T-helper 2 cell (primary cell): ENCODE measurements at places on chromosomes 11 and 22.

GRCh38 chr11:46389450-46390330 lies 1.9 kb downstream of the CHRM4 start:
- DNase-seq, result no peak

DNA sequence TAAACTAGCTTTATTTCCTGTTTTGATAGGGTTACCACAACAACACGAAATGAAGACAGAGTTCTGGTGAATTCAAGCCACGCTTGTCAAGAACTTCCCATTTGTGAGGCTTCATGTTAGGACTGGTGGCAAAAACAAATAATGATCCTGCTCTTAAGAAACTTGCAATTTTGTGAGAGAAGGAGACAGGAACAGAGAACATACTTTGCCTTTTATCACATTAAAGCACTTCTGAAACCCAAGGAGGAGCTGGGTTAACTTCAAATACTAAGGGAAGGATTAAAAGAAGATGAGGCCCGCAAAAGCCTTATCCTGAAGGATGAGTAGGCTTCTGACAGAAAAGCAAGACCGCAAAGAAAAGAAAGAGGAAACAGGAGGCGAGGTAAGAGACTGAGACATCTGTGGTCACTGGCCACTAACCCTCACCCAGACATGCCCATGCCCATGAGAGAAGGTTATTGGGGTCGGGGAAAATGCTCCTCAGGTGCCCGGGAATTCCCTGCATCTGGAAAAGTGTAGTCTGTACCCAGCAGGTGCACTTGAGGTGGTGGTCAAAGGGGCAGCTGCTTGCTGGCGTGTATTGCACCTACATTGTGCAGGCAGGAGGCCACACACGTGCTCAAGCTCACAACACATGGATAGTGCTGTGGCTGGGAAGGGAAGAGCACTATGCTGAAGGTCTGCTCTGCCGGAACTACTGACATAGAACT lies 50.5 kb downstream of the MAPK1 start:
- DNase-seq, result no peak

DNA sequence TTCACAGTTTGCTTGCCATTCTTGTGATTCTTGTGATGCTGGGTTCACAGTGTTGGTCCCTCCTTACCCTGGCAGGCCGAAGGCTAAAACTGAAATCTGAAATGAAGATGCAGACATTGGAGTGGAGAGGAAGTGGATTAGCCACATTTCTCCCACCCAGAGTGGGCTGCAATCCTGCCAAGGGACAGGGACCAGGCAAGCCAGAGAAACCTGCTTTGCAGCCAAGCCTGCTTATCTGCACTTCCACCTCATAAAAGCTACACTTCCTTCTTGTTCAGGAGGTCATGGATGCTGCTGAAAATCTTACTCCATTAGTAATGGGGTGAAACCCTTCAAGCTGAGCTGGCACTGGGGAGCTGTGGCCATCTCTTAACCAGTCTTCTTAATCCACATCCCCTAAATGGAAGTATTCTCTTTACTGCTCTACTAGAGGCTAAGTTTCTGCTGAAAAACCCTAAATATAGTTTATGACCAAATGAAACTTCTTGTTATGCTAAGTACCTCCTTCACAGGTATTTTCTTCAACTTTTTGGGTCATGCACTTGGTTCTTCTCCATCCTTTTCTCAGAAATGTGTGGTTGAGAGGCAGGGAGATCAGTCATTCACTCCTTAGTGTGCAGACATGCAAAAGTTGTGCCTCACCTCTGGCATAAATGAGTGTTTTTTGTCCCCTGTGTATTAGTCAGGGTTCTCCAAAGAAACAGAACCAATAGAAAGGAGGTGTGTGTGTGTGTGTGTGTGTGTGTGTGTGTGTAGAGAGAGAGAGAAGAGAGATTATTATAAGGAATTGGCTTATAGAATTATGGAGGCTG lies 133.9 kb upstream of the BMAL1 start:
- DNase-seq, result no peak

- no peak for DNase-seq
Measured at GRCh38 chr11:116397602-116398084, 375.1 kb downstream of the BUD13 start.

DNA sequence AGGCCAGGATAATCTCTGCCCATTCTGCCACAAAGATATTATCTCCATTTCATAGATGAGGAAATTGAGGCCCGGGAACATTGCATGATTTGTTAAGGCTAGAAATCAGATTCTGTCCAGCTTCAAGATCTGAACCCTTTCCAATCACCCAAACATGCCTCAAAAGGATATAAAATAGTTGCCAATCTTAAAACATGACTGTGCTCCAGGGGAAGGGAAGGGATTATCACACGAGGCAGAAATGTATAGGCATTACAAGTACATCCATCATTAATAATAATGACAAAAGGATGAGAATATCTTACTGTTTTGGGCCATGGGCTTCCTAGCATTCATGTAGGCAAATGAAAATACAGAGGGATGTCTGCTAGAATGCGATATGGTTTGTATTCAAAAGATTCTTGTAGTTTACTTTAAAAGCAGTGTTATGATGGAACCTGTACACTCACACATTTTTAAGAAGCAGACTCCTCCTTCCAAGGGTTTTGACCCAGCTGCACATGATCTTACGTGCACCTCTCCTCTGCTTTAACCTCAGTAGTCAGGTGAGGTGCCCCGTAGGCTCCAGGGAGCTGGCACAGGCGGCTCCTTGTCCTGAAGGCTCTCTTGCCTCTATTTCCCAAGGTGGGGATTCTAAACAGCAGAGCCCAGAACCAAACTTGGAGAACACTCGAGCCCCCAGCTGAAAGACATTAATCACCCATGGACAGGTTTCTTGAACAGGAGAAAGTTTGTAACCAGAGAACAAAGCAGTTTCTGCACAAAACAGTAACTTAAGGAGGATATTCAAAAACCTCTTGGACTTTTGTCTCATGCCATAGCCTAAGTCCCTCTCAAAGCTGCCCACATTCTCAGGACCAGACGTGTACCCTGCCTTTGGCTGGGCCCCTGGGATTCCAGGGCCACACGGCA lies 36.0 kb downstream of the PARVA start:
- DNase-seq, result no peak

GRCh38 chr11:104965735-104966134 lies 2.6 kb downstream of the CASP4 start:
- no peak for DNase-seq

DNA sequence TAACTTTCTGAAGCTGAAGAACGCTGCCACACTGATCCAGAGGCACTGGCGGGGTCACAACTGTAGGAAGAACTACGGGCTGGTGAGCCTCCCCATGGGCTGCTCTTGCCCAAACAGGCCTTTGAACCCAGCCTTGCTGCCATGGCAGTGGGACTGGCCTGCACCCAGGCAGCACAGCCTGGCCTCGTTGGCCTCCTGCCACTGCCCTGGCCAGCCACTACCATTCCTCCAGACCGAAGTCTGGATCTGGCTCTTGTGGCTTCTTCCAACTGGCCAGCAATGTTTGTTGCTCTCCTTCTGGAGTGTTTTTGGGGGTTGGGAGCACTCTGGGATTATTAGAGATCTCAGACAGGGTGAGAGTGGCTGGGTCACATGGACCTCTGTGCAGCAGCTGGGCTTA lies 51.0 kb downstream of the MYO7A start:
- DNase-seq, result no peak

DNA sequence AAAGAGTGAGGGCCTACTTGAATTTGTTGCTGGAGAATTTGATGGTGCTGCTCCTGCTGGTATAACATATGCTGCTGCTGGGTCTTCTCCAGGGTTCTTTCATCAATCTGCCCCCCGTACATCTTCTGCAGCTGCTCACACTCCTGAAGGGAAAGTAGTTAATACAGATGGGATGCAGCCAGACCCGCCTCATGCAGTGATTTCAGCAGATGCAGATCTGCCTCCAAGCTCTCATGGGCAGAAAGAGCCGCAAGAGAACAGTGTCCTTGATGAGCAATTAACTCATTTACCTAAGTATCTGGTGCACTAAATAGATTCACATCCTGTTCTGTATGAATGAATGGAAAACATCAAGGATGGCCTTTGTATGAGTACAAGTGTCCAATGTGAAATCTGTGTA lies 24.8 kb upstream of the APOA1 start:
- no peak for DNase-seq

GRCh38 chr11:112961751-112962578 lies 745 bp downstream of the NCAM1 start:
- peak; percentile 15 for DNase-seq

DNA sequence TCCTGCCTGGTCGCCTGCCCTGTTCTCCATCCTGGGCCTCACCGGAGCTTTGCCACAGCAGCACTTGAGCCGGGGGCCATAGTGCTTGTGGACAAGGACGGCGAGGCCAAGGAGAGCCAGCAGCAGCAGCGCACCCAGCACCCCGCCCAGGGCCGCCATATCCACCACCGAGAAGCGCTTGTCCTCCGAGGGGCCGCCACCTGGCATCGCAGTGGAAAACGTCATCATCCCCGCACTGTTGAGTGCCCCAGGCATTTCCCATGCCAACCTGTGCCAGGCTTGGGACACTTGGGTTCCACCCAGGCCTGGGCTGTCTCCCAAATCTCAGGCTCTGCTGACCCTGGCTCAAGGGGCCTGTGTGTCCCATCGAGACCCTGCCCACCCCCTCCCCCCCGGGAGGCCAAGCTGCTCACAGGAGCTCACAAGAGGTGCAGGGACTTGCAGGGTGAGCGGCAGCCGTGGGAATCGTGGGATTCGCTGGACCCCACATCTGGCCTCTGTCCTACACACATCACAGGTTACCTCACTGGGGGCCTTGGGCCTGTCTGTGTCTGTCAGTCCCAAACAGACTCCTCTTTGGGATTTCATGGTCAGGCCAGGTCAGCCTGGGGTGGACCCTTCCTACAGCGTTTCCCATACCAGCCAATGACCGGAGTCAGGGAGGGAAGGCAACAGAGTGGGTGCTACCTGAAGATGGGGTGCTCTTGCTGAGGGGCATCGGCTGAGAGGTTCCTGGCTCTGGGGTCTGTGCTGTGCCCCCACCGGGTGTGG lies 2.3 kb upstream of the IRF7 start:
- DNase-seq, result no peak

- DNase-seq, result no peak
Measured at GRCh38 chr11:62406034-62406433, 12.8 kb upstream of the SCGB1A1 start.

DNA sequence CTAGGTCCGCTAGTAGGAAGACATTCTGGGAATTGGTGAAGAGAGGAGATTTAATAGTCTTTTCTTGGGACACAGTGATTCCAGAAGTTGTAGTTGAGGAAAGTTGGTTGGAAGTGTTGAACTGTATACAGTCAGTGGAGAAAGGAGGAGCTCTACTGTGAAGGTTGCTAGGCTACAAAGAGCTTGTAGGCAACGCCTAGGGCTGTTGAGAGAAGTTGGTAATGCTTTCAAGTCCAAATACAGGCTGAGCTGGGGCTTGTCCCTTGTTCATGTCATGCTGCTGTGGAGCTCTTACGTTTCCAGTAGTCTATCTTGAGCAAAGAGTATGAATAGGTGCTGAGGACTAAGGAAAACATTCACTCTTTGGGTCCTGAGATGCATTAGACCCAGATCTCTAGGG lies 1.1 kb downstream of the TBCEL start:
- DNase-seq, result no peak

GRCh38 chr11:127943763-127944162 lies 643.6 kb downstream of the ETS1 start:
- DNase-seq, result no peak

DNA sequence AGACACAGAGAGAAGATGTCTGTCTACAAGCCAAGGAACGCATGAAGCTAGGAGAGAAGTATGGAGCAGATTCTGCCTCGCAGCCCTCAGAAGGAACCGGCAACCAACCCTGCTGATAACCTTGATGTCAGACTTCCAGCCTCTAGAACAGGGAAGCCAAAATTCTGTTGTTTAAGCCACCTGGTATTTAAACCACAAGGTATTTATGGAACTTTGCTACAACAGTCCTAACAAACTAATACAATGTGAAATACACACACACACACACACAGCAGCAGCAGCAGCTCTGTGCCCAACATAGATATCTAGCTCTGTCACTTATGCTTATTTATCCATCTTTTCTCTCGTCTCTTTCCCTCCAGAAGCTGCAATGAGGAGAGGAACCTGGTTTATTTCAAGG lies 400.0 kb downstream of the ETS1 start:
- no peak for DNase-seq

DNA sequence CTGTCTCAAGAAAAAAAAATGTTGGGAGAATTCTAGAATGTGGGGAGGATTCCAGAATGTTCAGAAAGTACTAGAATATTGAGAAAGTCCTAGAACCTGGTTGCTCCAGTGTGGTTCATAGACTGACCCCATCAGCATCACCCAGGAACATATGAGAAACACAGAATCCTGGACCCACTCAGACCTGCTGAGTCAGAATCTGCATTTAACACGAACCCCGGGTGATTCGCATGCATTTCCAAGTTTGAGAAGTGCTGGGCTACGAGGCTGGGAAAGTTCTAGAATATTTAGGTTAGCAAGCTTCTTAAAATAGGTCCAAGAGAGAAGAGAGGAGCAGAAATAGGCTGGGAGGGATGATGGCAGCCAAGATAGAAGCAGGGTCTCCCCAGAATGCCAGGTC lies 6.4 kb downstream of the C1QTNF6 start:
- DNase-seq, result no peak

- DNase-seq, result no peak
Measured at GRCh38 chr11:48106166-48106565, 110.4 kb upstream of the OR4B1 start.

GRCh38 chr22:19680287-19680881 lies 33.9 kb upstream of the SEPTIN5 start:
- no peak for DNase-seq

- no peak for DNase-seq
Measured at GRCh38 chr11:130423541-130424142, 4.8 kb downstream of the ADAMTS8 start.

DNA sequence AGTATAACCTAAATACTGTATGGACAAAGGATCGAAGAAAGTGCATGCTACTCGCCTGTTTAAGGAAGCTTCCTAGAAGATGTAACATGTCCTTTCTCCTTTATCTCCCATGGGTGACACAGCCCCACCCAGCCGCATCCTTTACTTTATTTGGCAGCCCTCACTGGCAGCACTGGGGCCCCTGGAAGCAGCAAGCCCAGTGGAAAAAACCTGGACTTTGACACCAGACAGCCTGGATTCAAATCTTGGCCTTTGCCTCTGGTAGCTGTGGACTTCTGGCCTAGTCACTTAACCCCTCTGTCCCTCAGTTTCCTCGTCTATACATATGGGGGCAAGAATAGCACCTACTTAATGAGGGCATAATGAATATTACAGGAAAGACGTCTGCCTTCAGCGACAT lies 67.1 kb downstream of the MYEOV start:
- DNase-seq, result no peak

DNA sequence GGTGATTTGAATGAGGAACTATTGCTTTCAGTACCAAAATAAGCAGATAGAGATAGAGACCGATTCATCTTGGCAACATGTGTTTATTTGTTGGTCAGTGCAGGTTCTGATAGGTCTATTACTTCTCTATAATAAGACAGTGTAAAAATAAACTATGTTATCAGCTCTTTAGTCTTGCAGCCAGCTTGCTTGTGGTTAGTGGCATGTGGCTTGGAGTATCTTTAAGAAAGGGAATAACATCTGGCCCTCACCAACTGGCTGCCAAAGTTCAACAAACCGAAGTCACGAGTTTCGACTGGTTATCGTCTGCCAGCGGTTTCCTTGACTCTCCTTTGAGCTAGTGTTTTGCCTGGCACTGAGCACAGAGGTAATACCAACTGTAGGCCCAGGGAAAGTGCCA lies 71.8 kb downstream of the CTTN start:
- DNase-seq, result no peak
